Neural crest cell (in vitro differentiated cells): ENCODE measurements at places on chromosomes 7 and 10. TPM values are rescaled to one million over a fixed set of nuclear protein-coding genes. Genes with fewer than 3 reads are reported as not detected.
A peak's percentile ranks its signal among the peaks of the same experiment; 100 is the strongest.

- DNase-seq, result no peak
Measured at GRCh38 chr7:12643001-12643643, 44.3 kb upstream of the ARL4A start.

Gene NUTM2D
- total RNA-seq, result 13.0 and 13.5 TPM in 2 replicates

Gene WIPF3
- total RNA-seq, result 4.0 and 5.1 TPM in 2 replicates

DNA sequence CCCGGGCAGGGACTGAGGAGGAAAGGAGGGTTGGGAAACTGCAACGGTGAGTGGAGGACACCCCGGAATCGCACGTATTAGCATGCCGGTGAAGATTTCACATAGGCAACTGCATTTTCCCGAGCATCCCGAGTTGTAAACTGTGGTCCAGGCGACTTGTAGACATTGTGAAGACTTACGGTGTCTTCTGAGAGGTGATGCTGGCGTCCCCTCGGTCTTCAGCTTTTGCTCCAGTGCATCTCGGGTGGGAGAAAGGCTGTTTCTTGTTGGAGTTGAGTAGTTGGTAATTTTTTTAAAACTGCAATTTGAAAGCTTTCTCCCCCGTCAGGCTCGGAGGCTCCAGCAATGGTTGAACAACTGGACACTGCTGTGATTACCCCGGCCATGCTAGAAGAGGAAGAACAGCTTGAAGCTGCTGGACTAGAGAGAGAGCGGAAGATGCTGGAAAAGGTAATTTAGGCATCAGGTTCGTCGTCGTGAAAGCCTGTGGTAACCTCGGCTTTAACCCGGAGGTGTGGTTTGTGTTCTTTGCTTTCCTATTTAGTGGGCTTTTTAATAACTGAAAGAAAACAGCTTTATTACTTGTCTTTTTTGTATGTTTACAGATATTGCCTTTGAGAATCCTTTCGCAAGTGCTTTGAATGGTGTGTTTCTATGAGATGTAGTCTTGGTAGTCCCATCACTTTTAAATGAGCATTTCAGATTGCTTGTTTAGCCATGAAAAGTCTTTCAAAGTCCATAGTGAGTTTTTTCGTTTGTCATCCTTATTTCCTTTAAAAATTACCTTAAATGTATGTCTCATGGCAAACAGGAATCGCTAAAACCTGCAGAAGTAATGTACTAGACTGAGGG, 687 bp downstream of the HELLS start:
- DNase-seq, result no peak

GRCh38 chr10:131872827-131873375, 27.9 kb upstream of the PPP2R2D start:
- no peak for DNase-seq

DNA sequence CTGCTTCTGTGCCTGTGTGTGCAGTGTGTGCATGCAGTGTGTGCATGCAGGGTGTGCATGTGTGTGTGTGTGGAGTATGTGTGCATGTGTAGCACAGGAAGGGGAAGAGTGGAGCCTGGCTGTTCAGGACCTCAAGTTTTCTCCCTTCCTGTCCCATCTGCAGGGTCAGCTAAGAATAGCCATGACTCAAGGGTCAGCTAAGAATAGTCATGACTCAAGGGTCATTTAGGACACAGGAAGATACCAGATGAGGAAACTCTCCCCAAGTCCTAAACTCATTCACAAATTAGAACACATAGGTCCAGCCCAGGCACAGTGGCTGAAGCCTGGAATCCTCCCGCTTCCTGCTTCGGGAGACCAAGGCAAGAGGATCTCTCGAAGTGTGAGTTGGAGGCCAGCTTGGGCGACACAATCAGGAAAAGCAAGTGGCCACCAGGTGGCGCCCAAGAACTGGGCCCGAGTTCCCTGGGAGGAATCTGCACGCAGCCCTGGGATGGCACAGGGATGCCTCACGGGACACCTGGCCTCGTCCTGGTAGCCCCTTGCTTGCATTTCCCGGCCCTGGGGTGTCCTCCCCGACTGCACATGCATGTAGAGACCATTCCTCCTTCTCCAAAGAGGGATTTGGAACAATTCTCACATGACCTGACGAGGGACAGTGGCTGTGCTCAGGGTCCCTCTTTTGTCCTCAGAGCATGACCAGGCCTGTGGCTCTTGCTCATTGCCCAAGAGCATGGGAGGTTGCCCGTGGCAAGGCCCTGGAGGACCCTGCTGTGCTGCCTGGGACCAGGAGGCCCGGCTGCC, 21.4 kb upstream of the VOPP1 start:
- DNase-seq, result peak; percentile 77

Gene SLC26A5
- not detected in 2 replicates for total RNA-seq

Gene DPYSL4
- 145 and 155 TPM in 2 replicates for total RNA-seq

Gene NUTM2E
- total RNA-seq, result 1.6 and 2.0 TPM in 2 replicates

DNA sequence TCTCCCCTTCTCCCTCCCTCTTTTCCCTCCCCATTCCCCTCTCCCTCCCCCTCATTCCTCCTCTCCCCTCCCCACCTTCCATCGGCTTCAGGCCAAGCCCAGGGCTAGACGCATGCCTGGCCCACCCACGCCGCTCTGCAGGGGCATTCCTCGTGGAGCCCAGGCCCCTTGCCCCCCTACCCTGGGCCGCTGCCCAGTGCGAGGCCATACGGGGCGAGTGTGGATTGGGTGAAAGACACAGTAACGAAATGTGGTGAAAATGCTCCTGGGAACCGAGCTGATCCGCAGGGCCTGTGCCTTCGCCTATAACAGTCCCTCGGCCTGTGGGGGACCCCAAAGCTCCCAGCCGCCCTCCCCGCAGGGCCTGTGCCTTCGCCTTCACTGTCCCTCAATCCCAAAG, 28.3 kb downstream of the ADGRA1 start:
- no peak for DNase-seq

Gene ZFAND2A
- 13.6 and 14.5 TPM in 2 replicates for total RNA-seq

- DNase-seq, result no peak
Measured at GRCh38 chr10:99656199-99657064, 2.9 kb upstream of the ENTPD7 start.

DNA sequence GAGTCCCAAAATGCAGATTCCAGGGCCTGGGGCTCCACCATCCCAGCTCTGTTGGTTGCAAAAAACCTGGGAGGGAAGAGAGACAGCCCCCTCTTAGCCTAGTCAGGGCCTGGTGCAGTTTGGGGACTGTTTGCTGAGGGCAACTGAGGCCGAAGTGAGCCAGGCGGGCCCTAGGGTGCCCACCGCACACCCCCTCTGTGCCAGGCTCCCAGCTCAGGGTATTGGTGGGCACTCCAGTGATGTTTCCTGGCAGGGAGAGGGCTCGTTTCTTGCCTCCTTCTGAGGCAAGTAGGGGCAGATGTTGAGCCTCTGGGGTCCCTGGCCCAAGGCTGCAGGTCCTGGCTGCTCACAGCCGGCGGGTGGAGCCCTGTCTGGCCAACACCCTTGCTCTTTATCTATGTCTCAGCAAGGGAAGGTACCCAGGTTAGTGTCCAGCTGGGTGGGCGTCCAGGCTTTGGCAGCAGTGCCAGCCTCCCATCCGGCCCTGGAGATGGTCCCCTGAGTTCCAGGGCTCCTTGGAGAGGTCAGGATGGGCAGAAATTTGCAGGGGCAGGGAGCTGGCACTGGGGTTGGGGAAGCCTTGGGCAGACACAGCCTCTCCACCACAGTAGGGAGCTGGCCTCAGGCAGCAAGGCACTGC, 37.8 kb downstream of the KCTD7 start:
- DNase-seq, result no peak

Gene SLC18A3
- total RNA-seq, result 16.7 and 17.9 TPM in 2 replicates

Gene CDK1
- total RNA-seq, result 92.8 and 94.7 TPM in 2 replicates

Gene TCAF2
- total RNA-seq, result 0.09 and 0.11 TPM in 2 replicates

GRCh38 chr7:45656431-45656830, 82.3 kb downstream of the ADCY1 start:
- DNase-seq, result no peak

GRCh38 chr7:75694638-75695399, 43.9 kb downstream of the HIP1 start:
- DNase-seq, result no peak

GRCh38 chr10:126533644-126534043, 136.8 kb downstream of the C10orf90 start:
- DNase-seq, result no peak

DNA sequence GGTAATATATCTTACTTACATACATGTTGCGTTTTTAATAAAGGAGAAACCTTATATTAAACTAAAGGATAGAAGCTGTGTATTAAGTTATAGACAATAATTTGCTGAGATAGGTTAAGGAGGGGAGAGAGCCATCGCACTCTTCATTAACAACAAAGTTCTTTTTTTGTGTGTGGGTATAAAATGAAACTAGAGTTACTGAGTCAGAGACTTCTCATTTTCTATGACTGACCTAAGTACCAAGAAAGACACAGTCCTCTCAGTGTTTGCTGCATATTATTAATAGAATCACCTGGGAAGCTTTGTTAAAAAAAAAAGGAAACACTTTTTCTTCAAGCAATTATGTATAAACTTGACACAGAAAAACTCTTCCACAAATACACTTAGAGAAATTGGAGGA, 31.4 kb downstream of the FEZF1 start:
- DNase-seq, result no peak

Gene GRM8
- total RNA-seq, result 2.6 and 2.7 TPM in 2 replicates

DNA sequence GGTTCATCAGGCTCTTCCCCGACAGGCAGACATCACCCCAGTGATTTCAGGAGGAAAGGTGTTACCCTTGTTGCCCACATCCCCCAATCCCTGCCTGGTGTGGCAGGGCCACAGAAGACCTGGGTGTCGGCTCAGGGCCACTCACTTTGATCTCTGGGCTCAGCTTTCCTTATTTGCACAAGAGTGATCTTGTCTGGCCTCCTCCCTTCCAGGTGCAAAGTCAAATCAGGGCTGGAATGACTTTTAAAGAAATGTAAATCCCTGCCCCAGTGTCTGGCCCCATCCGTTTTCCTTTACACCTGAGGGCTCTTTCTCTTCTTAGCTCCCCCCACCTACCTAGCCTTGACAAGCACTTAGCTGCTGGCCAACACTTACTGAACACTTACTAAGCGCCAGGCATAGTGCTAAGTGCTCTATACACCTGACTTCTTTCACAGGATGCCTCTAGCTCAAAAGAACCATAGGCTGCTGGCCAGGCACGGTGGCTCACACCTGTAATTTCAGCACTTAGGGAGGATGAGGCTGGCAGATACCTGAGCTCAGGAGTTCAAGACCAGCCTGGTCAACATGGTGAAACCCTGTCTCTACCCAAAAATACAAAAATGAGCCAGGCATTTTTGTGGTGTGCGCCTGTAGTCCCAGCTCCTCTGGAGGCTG, 979 bp upstream of the NODAL start:
- DNase-seq, result no peak

DNA sequence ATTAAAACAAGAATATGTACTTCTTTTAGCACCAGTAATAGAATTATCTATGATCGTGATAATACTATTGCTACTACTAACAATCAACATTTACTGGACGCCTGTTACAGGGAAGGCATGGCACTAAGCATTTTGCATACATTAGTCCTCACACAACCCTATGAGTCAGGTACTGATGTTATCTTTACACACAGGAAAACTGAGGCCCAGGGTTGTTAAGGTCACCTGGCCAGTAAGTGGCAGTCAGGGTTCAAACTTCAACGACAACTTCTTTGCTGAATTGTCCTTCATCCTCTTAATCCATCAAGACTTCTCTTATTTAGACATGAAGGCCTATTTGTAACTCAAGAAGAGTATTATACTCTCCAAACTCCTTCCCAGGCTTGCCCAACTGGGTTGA, 41.9 kb upstream of the ACSL5 start:
- DNase-seq, result no peak

GRCh38 chr10:31782701-31783100, 145.9 kb downstream of the ARHGAP12 start:
- no peak for DNase-seq

- DNase-seq, result no peak
Measured at GRCh38 chr7:114345494-114345893, 69.1 kb upstream of the FOXP2 start.

Gene AKR1C1
- 3.7 and 5.7 TPM in 2 replicates for total RNA-seq

- DNase-seq, result no peak
Measured at GRCh38 chr7:131869169-131869844, 312.9 kb upstream of the PODXL start.

Gene ATOH7
- total RNA-seq, result 0.20 and 0.84 TPM in 2 replicates

GRCh38 chr7:12494687-12495024, 75.9 kb upstream of the SCIN start:
- no peak for DNase-seq

GRCh38 chr10:5948208-5948585, 29.1 kb downstream of the IL15RA start:
- DNase-seq, result no peak

DNA sequence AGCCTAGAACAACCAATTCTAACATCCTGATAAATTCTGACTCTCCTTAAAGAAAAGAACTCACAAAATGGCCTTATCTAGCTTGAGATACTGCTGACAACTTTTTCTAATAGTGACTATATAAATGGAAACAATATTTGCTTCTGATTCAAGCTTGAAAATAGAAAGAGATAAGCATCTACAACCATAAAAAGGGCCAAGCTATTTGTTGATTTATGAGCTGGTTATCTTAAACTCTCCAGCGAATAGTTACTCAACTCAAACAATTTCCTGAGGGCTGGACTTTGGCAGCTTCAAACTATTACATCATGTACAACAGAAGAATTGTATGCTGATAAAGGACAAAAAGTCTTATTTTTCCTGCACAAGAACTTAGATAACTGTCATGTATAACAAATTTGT, 4.6 kb downstream of the USP54 start:
- no peak for DNase-seq

GRCh38 chr7:18505870-18506460, 10.4 kb downstream of the HDAC9 start:
- no peak for DNase-seq

Gene CALN1
- total RNA-seq, result 0.51 and 0.64 TPM in 2 replicates

Gene DPP6
- 1.6 and 2.2 TPM in 2 replicates for total RNA-seq

- DNase-seq, result no peak
Measured at GRCh38 chr7:74606101-74606908, 51.2 kb upstream of the GTF2I start.

GRCh38 chr7:22193450-22193983, 163.4 kb downstream of the RAPGEF5 start:
- DNase-seq, result peak; percentile 43

Gene CASD1
- 40.2 and 43.3 TPM in 2 replicates for total RNA-seq

GRCh38 chr7:87530126-87530525, 54.6 kb upstream of the ABCB4 start:
- no peak for DNase-seq

DNA sequence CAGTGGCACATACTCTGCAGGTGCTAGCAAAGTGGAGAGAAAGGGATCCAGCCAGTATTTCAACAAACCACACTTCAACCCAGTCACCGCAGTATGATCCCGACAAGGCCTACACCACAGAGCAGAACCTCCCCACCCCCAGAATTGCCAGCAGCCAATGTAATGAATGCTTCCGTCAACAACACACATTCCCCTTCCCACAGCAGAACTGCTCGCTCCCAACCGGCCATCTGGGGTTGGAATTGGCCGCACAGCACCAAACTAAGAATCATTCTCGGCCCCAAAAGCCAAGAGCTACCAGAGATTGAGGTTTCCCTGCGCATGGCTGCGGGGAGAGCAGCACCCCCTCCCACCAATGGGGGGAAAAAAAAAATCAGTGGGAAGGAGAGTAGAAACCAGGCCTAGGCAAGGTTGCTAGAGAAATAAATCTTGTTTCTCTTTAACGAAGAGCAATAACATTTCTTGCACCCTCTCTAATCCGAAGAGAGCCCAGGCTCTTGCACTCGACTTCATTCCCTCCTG, 1.1 kb downstream of the WASL start:
- peak; percentile 31 for DNase-seq
